GM04503 (cell line): ENCODE measurements at places on chromosomes 12 and 14.

DNA sequence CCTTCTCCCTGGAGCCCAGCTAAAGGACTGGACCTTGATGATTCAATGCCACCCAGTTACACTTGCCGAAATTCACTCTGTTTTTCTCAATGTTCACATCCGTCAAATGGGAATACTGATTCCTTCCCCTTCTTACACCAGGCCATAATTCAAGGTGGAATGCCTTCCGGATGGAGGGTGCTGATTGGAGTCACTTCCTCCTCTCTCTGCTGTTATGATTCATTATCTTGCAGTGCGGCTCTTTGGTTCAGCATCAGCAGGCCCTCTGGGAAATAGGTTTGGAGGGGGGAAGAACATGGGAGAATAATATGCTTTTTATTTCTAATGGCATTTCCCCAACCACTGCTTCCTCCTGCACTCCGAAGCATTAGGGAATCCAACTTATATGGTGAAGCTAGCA, 390.6 kb upstream of the TBX3 start:
- DNase-seq = no peak

GRCh38 chr12:25655702-25656101, 102.6 kb upstream of the LMNTD1 start:
- DNase-seq = no peak

- no peak for DNase-seq
Observed at GRCh38 chr12:113306382-113306781, 28.5 kb downstream of the SLC8B1 start.

DNA sequence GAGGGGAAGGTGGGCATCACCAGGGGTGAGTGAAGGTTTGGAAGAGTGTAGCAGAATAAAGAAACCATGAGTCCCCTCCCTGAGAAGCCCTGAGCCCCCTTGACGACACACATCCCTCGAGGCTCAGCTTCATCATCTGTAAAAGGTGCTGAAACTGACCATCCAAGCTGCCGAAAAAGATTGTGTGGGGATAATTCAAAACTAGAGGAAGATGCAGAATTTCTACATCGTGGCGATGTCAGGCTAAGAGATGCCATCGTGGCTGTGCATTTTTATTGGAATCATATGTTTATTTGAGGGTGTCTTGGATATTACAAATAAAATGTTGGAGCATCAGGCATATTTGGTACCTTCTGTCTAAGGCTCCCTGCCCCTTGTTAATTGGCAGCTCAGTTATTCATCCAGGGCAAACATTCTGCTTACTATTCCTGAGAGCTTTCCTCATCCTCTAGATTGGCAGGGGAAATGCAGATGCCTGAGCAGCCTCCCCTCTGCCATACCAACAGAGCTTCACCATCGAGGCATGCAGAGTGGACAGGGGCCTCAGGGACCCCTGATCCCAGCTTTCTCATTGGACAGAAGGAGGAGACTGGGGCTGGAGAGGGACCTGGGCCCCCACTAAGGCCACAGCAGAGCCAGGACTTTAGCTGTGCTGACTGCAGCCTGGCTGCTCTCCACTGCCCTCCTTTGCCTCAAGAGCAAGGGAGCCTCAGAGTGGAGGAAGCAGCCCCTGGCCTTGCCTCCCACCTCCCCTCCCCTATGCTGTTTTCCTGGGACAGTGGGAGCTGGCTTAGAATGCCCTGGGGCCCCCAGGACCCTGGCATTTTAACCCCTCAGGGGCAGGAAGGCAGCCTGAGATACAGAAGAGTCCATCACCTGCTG, 7.0 kb downstream of the SERPINA1 start:
- DNase-seq = no peak

DNA sequence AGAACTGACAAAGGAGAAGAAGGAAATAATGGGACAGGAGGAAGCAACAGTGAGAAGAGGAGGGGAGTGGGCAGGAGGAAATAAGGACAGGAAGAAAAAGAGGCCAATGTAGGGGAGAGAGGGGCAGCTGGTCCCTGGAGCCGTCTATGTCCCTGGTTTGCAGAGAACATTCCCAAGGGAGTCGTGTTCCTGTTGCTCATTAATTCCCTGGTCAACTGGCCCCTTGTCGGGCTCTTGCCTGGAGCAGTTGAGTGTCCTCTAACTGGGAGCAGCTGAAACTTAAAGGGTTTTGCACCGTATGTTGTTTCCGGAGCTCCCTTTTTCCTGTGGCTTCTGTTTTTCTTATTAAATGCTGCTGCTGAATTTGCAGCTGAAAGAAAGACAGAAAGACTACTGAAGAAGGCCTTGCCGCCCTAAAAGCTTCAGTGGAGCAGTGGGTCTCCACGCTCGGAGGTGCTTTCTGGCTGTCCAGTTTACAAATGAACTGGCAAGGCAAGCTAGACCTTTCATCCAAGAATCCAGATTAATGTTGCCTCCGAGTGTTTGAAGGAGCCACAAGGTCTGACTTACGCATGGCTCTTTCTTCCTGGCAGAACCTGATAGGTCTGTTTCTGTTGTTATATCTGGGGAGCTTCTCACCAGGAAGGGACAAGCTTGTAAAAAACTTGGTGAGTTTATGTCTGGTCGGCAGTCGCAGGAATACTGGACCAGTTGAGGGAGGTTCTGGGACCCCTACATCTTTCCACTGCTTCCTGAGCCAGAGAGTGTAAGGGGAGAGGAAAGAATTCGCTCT, 146.2 kb upstream of the RFLNA start:
- DNase-seq = no peak

DNA sequence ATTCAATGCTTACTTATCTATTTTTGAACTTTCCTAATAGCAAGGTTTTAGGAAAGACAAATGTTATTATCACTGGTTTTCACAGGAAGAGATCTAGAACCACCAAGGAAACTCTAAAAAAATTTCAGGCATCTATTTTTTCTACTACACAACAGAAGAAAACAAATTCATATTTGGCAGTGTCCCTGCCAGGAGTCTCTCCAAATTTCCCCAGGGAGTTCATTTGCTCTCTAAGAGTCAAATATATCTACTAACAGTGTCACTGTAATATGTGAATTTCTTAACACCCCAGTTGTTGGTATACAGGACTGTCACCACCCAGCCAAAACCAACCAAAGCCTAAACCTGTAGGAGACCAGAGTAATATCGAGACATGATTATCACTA, 83.4 kb downstream of the STXBP6 start:
- DNase-seq = no peak

DNA sequence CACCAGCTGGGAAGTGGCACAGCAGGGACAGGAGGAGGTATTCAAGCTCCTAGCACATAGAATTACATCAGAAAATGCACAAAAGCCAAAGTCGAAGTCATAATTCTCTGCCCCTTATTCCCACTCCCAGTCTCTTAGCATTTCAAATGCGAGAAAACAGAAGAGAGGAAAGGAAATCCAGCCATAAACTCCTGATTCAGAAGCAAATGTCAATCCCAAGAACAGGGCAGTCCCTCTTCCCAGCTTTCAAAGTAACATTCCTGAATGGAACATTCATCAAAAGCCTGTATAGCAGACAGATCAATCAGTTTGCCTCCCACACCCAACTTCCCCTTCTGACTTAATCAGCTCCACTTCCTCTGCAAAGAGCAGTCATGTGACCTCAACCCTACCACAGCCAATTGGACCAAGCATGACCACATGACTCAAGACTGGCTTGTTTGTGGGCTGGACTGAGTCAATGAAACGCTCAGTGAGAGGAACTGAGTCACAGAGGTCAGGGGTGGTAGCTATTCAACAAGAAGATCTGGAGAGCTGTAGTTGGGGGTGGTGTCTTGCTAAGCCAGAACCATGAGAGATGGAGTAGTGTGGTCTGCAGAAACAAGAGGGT, 41.4 kb upstream of the TUNAR start:
- no peak for DNase-seq
